Right lung (tissue), 10 donors: ENCODE measurements at places on chromosomes 13 and 19. TPM values are rescaled to one million over a fixed set of nuclear protein-coding genes. Genes with fewer than 3 reads are reported as not detected.

MTUS2 gene
- 0.45 TPM for polyA plus RNA-seq

SLAIN1 gene
- polyA plus RNA-seq, result 29.3 TPM

RFPL4AL1 gene
- not detected for polyA plus RNA-seq

SOX21 gene
- polyA plus RNA-seq, result 0.35 TPM

NLRP4 gene
- polyA plus RNA-seq, result not detected

CEACAM20 gene
- not detected for polyA plus RNA-seq

ZNF701 gene
- 11.2 TPM for polyA plus RNA-seq

C13orf46 gene
- 0.18 TPM for polyA plus RNA-seq

GRCh38 chr13:32902874-32903273 is 113.3 kb upstream of the KL start:
- no peak for DNase-seq

DNA sequence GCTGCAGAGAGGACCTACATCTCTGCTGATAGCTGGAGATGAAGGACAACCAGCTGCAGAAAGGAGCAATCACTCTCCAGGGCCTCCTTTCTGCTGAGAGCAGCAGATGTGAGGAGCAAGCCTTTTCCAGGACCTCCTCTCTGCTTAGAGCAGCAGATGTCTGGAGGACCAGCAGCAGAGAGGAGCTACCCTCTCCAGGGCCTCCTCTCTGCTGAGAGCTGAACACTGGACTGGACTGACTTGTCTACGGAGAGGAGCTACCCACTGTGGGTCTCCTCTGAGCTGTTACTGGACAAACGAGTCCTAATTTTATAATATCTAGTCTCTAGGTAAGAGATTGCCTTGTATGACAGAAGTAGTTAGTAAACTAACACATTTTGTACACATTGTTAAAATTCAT is 40.8 kb upstream of the FLT1 start:
- no peak for DNase-seq

- DNase-seq, result peak; percentile 63
Measured at GRCh38 chr19:30227661-30228112, 144.5 kb upstream of the ZNF536 start.

GRCh38 chr19:45539459-45539858 is 32.2 kb downstream of the VASP start:
- no peak for DNase-seq

- DNase-seq, result peak; percentile 14
Measured at GRCh38 chr13:33992881-33993336, 175.0 kb downstream of the RFC3 start.

DNA sequence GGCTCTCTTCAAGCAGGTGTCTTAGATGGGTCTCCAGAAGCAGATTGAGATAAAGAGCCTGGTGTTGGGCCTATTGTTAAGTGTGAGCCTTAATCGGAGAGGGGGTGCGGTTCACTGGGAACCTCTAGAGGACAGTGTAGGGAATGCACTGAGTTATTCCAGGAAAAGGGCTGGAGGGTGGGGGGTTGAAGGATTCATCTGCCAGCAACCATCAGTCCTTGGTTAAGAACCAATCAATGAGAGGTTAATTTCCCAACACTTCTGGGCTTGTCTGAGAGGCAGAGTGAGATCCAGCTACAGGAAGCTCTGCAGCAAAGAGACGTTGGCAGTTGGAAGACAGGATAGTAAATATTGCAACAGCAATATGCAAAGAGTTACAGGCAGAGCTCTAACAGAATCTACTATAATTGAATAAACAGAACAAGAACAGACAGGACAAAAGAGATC is 28.7 kb downstream of the CYP4F2 start:
- peak; percentile 9 for DNase-seq

DNA sequence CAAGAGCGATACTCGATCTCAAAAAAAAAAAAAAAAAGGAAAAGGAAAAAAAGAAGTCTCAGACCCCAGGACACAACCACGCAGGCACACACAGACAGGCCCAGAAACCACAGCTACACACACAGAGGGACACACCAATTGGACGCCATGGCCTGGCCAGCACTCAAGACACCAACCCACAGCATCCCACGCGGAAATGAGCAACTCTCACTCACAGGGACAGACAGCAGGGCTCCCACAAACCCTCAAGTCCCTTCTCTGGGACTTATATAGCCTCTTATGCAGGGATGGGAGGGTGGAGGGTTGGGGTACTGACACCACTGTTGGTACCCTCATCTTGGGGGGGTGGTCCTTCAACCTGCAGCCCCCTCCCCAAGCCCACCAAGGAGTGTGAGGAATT is 5.9 kb downstream of the NOTCH3 start:
- DNase-seq, result no peak

DNA sequence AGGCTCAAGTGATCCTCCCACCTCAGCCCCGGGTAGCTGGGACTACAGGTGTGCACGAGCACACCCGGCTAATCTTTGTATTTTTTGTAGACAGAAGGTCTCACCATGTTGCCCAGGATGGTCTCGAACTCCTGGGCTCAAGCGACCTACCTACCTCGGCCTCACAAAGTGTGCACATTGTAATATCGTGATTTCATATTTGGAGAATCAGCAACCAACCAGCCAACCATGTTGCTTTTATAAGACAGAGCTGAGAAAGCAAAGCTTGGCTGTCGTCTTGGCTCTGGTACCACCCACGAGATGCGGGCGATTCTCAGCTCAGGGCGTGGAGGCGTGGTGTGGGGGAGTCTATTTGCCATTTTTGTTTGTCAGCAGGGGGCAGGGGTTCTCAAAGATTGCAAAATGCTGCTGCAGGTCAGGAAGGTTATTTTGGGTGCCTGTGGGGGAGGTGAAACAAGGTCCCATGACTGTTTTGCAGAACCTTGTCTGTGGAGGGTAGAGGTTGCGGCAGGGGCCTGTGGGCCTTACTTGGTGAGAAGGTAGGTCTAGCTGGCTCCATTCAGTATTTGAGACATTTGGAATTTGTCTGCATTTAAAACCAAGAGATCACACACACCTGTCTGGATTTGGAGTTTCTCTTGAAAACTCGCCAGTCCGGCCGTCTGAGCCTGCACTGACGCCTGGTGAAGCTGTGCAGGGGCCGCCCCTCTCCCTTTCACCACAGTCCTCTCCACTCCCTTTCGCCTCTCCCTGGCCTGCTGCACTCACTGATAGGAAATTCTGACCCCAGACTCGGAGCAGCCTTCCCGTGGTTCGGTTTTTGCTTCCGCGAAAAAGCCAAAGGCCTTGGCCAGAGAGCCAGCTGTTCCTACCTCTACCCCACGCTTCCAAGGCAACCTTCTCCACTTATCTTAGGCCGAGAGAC is 15.4 kb downstream of the TNFAIP8L1 start:
- DNase-seq, result no peak

GRCh38 chr19:35755550-35756376 is 1.1 kb downstream of the HSPB6 start:
- peak; percentile 44 for DNase-seq

- no peak for DNase-seq
Measured at GRCh38 chr13:93951108-93951507, 528.4 kb downstream of the DCT start.
